Neural crest cell (in vitro differentiated cells): ENCODE measurements at places on chromosomes 16 and 17. TPM values are rescaled to one million over a fixed set of nuclear protein-coding genes. Genes with fewer than 3 reads are reported as not detected.

GRCh38 chr17:60372790-60373483 is 19.0 kb downstream of the USP32 start:
- no peak overlapping the region for H3K4me3 ChIP-seq
- H3K27me3 ChIP-seq, result no peaks in the 10 kb centered on the region
- peaks cover 6% of the 10 kb centered on the region for H3K4me1 ChIP-seq

DNA sequence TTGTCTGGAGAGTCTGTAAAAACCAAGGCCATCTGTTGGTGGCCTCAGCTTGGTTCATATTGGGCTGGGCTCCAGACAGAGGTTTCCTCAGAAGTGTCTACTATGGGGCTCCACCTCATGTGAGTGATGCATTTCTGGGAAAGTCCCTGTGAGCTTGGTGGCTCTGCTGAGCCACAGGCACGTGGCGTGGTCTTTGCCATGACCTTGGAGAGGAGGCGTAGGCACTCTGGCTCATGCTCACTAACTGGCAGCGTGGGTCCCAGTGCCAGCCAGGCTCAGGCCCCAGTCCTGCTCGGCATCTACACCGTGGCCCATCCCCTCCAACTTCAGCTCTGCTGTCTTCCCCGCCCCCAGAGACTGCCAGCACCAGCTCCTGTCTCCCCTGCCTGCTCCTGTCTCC is 10.7 kb upstream of the SMTNL2 start:
- no peak overlapping the region for H3K27ac ChIP-seq
- H3K36me3 ChIP-seq, result no peaks in the 10 kb centered on the region
- H3K4me1 ChIP-seq, result peaks cover 46% of the 10 kb centered on the region
- DNase-seq, result no peak

The TBC1D26 gene
- 1.9 and 3.0 TPM in 2 replicates for total RNA-seq

GRCh38 chr17:75864448-75864871 is 9.3 kb upstream of the WBP2 start:
- H3K36me3 ChIP-seq, result no peaks in the 10 kb centered on the region
- DNase-seq, result no peak
- no peak overlapping the region for H3K4me3 ChIP-seq
- no peaks in the 10 kb centered on the region for H3K27me3 ChIP-seq

The TMEM235 gene
- not detected in 2 replicates for total RNA-seq

GRCh38 chr16:51236583-51236982 is 85.5 kb upstream of the SALL1 start:
- peaks cover 27% of the 10 kb centered on the region for H3K4me1 ChIP-seq
- H3K4me3 ChIP-seq, result no peak overlapping the region
- no peak overlapping the region for H3K27ac ChIP-seq
- no peak for DNase-seq

GRCh38 chr17:62751060-62751691 is 56.9 kb downstream of the MARCHF10 start:
- H3K4me1 ChIP-seq, result no peaks in the 10 kb centered on the region
- no peaks in the 10 kb centered on the region for H3K36me3 ChIP-seq
- no peak overlapping the region for H3K27ac ChIP-seq
- no peak for DNase-seq
- H3K27me3 ChIP-seq, result no peaks in the 10 kb centered on the region

DNA sequence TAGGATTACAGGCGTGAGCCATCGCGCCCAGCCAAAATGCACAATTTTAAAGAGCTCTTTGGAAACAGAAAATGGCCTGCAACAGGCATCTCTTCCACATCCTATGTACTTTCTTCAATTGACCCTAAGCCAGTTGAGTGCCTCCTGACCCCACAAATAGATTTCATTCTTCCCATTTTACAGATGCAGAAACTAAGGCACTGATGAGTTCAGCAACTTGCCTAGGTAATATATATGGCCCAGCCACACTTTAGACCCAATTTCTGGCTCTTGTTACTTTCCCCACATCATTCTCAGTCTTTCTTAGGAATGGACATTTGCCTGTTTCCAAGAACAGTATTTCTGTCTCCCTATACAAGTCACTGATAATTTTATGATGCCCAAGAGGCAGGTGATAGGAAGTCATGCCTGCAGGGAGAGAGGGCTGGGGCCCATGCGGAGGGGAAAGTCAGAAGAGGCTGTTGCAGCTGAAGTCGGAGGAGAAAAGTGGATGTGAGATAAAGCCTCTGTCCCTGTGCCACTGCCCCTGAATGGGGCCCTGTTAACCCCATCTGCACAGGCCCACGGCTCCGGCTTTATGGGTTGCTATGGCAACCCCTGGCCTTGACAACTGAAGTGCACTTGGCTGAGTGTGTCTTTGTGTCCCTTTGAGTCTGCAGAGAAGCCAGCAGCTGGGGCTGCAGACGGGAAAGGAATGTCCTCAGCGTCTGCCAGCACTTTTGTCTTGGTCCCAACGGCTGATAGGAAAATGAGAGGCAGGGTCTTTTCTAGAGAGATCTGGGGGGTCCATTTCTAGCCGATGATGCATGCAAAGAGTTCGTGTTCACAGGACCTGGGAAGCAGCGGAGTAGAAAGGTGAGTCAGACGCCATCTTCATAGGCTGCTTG is 45.9 kb downstream of the ABAT start:
- peaks cover 4% of the 10 kb centered on the region for H3K36me3 ChIP-seq
- DNase-seq, result peak; percentile 73
- peaks cover 4% of the 10 kb centered on the region for H3K4me1 ChIP-seq

DNA sequence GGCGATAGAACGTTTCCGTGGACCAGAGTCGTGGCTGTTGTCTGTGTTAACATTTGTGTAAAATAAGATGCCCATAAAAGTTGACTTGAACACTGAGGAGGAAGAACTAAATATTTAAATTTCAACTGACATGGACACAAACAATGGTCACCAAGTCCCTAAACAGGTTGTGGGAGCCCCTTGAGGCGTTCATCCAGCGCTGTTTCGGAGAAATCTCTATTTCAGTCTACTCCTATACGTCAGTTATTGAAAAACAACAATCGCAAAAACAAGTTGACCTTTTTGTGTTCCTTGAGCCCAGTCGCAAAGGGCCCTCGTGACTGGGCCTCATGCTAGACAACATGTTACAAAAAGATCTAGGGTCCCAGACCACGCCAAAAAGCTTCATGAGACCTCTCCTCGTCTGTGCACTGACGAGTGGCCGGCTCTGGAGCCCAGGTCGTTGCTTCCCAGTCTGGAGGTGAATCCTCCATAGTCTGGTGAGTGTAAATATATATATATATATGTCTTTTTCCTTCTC is 439 bp upstream of the TMEM231 start:
- peak overlapping the region; percentile 99 for H3K4me3 ChIP-seq
- no peaks in the 10 kb centered on the region for H3K36me3 ChIP-seq
- H3K27ac ChIP-seq, result peak overlapping the region; percentile 99
- no peaks in the 10 kb centered on the region for H3K27me3 ChIP-seq

DNA sequence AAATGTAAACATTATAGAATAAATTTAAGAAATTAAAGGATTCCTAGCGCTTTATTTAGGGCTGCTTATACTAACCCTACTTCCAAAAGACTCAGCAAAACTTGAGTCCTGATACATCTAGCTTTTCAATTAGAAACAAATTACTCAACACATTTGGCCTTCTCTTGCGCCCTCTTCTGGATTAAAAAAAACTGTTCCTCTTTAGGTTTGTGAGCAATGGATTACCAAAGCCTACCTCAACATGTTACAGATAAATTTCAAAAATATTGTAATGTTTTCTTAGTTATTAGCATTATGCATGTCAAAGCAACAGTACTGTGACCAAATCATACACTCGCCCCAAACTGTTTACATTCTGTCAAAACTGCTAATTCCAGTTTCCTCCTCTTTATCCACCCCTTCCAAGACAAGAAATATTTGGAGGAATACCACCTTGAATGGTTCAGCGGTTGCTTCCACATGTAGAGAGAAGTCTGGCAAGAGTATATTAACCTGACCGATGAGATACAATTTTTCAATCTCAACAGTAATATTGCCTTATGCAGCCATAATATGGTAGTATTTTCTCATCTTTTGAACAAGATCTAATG is 2.7 kb downstream of the NUFIP2 start:
- H3K36me3 ChIP-seq, result peaks cover 19% of the 10 kb centered on the region
- peaks cover 8% of the 10 kb centered on the region for H3K27me3 ChIP-seq
- peak; percentile 14 for DNase-seq
- H3K27ac ChIP-seq, result no peak overlapping the region

The SLC6A2 gene
- total RNA-seq, result not detected in 2 replicates

The CLEC18B gene
- total RNA-seq, result 1.4 and 2.1 TPM in 2 replicates

DNA sequence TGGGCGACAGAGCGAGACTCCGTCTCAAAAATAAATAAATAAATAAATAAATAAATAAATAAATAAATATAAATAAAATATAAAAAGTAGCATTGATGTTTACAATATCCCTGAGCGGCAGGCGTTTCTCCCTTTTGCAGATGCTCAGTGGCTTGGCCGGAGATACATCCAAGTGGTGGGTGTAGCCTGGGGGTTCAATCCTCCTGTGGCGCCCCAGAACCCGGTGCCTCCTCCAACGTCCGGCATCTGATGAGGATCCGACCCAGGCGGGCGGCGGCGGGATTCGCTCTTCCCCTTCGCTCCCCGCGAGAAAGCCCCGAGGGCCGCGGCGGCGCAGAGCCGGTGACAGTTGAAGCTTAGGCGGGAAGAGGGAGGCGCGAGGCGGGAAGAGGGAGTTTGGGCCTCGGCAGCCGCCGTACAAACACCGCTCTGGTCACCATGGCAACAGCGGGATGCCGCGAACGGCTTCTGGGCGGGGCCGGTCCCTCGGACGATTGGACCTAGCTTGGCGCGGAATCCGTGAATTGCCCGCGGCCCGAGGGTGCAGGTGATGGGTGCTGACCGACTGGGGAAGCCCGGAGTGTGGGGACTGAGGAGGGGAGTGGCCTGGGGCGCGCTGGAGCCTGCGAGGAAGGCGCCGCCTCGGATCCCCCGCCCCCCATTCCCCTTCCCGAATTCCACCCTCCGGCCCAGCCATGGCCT is 12.7 kb upstream of the ALDOA start:
- H3K27ac ChIP-seq, result peak overlapping the region; percentile 90
- H3K36me3 ChIP-seq, result no peaks in the 10 kb centered on the region
- peaks cover 2% of the 10 kb centered on the region for H3K27me3 ChIP-seq
- DNase-seq, result peak; percentile 96
- peak overlapping the region; percentile 95 for H3K4me3 ChIP-seq

The PKMYT1 gene
- total RNA-seq, result 80.1 and 82.2 TPM in 2 replicates

GRCh38 chr16:66964049-66964448 is 3.0 kb downstream of the CES3 start:
- DNase-seq, result no peak
- peaks cover 13% of the 10 kb centered on the region for H3K27me3 ChIP-seq
- no peak overlapping the region for H3K4me3 ChIP-seq
- H3K4me1 ChIP-seq, result peaks cover 5% of the 10 kb centered on the region

DNA sequence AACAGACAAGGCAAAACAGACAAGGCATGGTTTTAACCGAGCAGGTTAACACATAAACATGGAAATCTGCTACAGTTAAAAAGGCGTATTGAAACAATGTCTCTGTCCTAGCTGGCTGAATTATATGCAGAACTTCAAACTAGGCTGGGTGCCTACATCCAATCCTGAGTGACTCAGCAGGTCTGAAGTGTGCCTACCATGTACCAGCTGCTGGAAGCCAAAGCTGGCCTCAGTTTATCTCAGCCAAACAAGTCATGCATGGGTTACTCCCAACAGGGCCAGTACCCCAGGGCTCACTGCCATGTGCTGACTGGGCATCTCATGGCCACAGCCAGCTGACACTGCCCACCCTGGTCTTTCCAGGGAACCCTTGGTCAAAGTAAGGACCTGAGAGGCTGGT is 4.0 kb downstream of the C1QBP start:
- peaks cover 40% of the 10 kb centered on the region for H3K4me1 ChIP-seq
- H3K27ac ChIP-seq, result no peak overlapping the region
- DNase-seq, result no peak
- peak overlapping the region; percentile 73 for H3K4me3 ChIP-seq

GRCh38 chr16:88005968-88006367 is 54.7 kb downstream of the BANP start:
- no peak overlapping the region for H3K4me3 ChIP-seq
- no peak for DNase-seq
- no peak overlapping the region for H3K27ac ChIP-seq
- no peaks in the 10 kb centered on the region for H3K27me3 ChIP-seq
- peaks cover 18% of the 10 kb centered on the region for H3K36me3 ChIP-seq
- peaks cover 48% of the 10 kb centered on the region for H3K4me1 ChIP-seq

- no peak overlapping the region for H3K4me3 ChIP-seq
- H3K4me1 ChIP-seq, result peaks cover 7% of the 10 kb centered on the region
- H3K36me3 ChIP-seq, result no peaks in the 10 kb centered on the region
- H3K27me3 ChIP-seq, result peaks cover 15% of the 10 kb centered on the region
- no peak overlapping the region for H3K27ac ChIP-seq
Observed at GRCh38 chr16:1929578-1930337, 11.5 kb upstream of the HS3ST6 start.

The ELAC2 gene
- total RNA-seq, result 65.8 and 66.9 TPM in 2 replicates

GRCh38 chr16:88506723-88507122 is 53.6 kb downstream of the ZFPM1 start:
- no peaks in the 10 kb centered on the region for H3K36me3 ChIP-seq
- peaks cover 3% of the 10 kb centered on the region for H3K4me1 ChIP-seq
- DNase-seq, result no peak
- H3K27ac ChIP-seq, result no peak overlapping the region
- no peaks in the 10 kb centered on the region for H3K27me3 ChIP-seq
- no peak overlapping the region for H3K4me3 ChIP-seq

The GAS2L2 gene
- 0.12 and 0.16 TPM in 2 replicates for total RNA-seq

- H3K4me1 ChIP-seq, result peaks cover 38% of the 10 kb centered on the region
- no peak overlapping the region for H3K4me3 ChIP-seq
- no peak overlapping the region for H3K27ac ChIP-seq
Observed at GRCh38 chr17:13581925-13582324, 19.8 kb downstream of the HS3ST3A1 start.

DNA sequence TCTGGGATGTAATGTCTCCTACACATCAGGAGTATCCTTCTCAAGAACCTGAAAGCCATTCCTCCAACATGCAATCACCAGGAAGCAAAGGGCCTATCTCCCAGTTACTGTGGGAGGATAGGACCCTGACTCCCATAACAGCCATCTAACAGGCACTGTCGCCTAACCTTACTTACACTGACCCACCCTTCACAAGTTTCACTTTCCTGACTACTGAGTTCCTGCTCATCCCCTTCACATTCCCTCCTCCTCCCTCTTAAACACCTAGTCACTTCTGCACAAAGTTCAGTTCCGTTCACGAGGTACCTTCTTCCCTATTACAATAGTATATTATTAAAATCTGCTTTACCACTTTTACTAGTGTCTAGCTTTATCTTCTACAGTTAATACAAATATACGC is 1.3 kb downstream of the C17orf67 start:
- H3K4me1 ChIP-seq, result peaks cover 33% of the 10 kb centered on the region
- H3K27ac ChIP-seq, result no peak overlapping the region
- peak overlapping the region; percentile 73 for H3K4me3 ChIP-seq
- peaks cover 11% of the 10 kb centered on the region for H3K36me3 ChIP-seq
- H3K27me3 ChIP-seq, result peaks cover 21% of the 10 kb centered on the region
